HS-27A (cell line): ENCODE measurements at places on chromosomes 6 and 20.
A peak's percentile ranks its signal among the peaks of the same experiment; 100 is the strongest.

- no peak for DNase-seq
These were observed 13.6 kb downstream of the NHSL1 start for GRCh38 chr6:138485586-138486248.

- DNase-seq, result no peak
These were observed 165.8 kb upstream of the EEF1E1 start for GRCh38 chr6:8268156-8268555.

DNA sequence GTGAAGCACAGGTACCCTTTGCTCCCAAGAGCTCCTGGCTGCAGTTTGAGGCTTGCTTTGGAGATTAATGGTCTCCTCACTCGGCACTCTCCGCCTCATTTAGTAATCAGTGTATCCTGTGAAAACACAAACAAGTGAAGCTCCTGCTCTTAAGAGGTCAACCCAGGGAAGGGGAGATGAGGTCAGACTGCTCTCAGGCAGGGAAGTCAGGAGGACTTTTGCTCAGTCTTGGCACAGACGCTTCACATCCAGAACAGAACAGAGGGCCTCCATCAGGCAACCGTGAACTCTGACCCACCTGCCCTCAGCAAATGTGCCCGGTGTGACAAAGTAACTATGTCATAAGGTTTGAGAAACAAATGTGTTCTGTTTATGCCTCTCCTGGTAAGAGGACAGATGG, 428.8 kb upstream of the JARID2 start:
- DNase-seq, result no peak

DNA sequence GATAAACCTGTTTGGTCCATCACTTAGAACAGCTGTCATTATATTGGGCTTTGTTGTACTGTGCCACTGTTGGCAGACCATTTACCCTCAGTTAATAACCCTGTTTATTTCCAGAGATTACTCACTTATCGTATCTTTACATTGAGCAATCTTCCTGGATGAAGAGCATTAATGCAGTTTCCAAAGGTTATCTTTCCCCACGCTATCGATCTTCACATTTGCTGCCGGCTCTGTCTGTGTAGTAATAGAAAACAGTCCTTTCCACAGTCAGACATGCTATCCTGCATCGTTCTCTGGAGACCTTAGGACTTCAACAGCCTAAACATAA, 27.4 kb downstream of the GHRH start:
- no peak for DNase-seq

DNA sequence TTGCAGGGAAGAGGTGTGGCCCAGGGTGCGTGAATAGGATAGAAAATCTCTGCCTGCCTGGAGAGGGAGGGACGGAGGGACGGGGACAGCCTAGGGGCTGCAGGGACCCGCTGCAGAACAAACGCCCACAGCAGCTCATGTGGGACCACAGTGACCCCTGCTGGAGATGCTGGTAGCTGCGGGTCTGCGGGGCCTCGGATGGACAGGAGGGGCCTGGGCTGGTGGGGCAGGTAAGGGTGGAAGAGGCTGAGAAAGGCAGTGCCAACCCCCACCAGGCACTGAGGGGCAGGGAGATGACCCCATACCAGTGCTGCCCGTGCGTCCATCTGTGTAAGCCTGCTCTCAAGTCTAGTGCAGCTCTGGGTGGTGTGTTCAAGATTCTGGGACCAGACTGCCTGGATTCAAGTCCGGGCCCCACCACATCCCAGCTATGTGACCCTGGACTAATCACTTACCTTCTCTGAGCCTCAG, 39.4 kb downstream of the KIAA1755 start:
- DNase-seq, result peak; percentile 72

DNA sequence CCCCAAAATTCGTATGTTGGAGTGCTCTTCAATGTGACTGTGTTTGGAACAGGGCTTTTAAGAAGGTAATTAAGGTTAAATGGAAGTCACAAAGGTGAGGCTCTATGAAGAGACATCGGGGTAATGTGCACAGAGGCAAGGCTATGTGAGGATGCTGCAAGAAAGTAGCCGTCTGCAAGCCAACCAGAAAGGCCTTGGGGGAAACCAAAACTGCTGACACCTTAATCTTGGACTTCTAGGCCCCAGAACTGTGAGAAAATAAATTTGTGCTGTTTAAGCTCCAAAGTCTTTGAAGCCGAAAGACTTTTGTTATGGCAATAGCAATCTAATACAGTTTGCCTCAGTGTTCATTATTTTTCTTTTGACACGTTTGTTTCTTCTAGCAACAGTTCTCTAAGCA, 2.4 kb upstream of the IRAK1BP1 start:
- no peak for DNase-seq

- no peak for DNase-seq
These were observed 32.5 kb downstream of the DSE start for GRCh38 chr6:116403205-116403604.

DNA sequence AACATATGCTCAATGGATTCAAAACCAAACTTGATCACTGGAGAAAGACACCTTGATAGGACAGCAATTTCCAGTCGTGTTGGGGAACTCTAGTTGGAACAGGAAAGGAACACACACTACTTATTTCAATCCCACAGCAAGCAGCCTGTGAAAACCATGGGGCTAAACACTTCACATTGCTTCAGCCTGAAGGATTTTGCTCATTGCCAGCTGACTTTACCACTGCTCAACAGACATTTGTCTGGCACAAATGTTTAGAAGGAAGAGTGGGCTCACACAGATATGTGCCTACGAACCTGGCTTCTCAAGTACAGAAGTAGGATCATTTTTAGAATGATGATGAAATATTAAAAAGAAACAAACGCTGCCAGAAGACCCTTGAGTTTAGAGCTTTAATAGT, 598.1 kb downstream of the PHF3 start:
- no peak for DNase-seq

- DNase-seq, result no peak
These were observed 90.5 kb downstream of the SAMD3 start for GRCh38 chr6:130132286-130132701.

- no peak for DNase-seq
These were observed 9.8 kb downstream of the DUSP15 start for GRCh38 chr20:31860390-31861134.

DNA sequence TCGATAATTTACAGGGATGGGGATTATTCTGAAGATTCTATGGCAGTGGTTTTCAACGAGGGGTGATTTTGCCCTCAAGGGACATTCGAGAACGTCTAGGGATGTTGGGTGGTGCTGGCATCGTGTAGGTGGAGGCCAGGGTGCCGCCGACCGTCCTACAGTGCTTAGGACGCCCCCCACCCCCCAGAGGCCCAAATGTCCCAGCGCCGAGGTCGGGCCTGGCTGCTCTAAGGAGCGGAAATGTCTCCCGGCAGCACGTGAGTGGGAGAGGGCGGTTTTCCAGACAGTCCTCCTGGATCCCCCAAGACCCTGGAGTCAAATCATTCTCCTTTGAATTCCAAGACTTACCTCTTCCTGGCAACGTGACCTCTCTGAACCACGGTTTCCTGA, 101.9 kb downstream of the CDH4 start:
- DNase-seq, result no peak

- DNase-seq, result no peak
These were observed 253.0 kb downstream of the ARID1B start for GRCh38 chr6:157029980-157030690.

DNA sequence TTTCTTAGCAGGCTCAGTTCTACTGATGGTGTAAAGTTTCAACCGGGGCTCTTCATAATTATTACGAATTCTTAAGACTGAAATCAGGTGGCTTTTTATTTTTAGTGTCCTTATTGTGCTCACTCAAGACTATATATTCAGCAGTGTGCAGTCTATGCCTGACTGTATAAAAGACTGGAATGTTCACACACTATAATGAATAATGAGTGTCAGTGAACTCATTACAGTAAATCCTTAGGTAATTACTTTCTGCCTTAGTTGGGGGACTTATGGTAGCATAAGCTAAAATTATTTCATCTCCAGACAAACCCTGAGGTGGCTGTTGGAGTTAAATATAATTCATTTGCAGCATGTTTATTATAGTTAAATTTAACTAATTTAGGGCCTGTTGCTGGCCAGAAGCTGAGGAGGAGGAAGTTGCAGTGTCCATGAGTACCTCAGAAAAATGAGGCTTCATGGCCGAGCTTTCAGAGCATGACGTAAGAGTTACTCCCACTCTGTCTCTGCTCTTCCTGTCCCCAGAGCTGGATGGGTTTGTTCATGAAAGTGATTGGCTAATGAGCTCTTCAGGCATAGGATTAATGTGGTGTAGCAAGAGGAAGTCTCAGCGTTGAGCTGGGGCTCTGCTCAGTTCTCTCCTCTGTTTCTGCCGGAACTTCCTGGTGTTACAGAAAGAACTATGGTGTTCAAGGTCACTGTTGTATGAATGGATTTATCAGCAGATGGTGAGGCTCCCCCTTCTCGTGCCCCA, 335.7 kb downstream of the NRN1 start:
- no peak for DNase-seq

GRCh38 chr6:53301801-53302537, 46.8 kb downstream of the ELOVL5 start:
- DNase-seq, result no peak

DNA sequence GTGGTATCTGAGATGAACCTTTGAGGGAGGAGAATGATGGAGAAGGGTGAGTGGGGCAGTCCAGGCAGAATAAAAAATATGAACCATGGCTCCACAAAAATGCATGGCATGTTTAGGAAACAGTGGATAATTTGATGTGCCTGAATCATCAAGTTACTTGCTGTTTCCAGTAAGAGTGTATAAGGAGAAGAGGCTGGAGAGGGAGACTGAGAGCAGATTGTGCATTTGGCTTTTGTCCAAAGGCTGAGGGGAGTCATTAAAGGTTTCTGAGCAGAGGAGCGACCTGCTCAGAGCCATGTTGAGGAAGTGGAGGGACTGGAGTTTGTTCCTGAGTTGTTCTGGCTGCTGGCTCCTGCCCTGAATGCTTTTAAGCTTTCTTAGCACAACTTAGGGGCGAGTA, 6.1 kb downstream of the MMP24 start:
- DNase-seq, result peak; percentile 59

GRCh38 chr6:167685654-167686053, 141.1 kb upstream of the AFDN start:
- DNase-seq, result no peak

GRCh38 chr6:28768187-28768913, 155.4 kb downstream of the TRIM27 start:
- DNase-seq, result no peak
